ENCODE measurements at places on chromosomes 5 and 9. TPM values are rescaled to one million over a fixed set of nuclear protein-coding genes. Genes with fewer than 3 reads are reported as not detected.
A peak's percentile ranks its signal among the peaks of the same experiment; 100 is the strongest.

GRCh38 chr5:100430268-100431195 is 104.6 kb upstream of the FAM174A start:
- peak; percentile 31 for DNase-seq

The C9 gene
- total RNA-seq: not detected

GRCh38 chr9:34437006-34437925 is 21.1 kb downstream of the FAM219A start:
- DNase-seq: peak; percentile 31

DNA sequence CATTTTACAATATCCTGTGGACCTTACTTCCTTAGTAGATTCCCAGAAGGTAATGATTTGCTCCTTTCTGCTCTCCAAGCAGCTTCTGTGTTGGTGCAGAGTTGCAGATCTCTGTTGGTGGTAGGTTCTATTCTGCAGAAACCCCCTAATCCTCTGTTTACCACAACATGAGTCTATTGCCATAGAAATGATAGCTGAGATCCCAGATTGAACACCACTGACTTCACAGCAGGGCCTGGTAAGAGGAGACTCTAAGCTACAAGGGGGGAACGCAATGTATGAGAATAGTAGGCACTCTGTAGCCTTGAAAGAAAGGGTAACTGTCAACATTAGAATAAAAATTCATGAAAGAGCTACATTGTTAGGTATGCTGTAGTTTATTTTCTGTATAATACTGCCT is 59.5 kb downstream of the MUSK start:
- DNase-seq: no peak
